ENCODE measurements at places on chromosomes 12 and 14.

DNA sequence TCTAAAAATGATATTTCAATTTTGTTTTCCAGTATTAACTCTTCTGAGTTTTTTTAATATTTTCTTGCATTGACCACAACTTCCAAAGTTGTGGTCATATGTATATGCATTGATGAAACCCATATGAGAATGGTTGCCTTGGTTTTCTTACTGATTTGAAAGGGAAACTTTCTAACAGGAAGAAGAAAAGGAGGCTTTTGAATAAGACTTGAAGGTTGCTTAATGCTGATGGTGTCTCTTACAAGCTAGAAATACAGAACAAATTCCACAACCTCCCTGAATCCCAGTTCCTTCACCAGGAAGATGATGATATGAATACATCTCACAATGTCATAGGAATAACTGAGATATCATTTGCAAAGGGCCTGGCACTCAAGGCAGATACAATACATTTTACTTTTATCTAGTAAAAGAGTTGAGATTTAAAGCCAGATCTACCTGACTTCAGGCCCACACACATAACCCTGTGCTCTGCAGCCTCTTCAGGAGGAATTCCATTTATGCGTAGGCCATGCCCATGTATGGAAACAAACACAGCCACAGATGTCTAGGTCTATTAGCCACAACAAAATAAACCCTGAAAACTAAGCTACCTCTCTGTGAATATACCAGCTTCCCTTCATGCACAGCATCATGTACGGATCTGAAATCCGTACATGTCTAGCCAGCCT is 165.4 kb upstream of the PLEKHG7 start:
- DNase-seq, result peak; percentile 56

DNA sequence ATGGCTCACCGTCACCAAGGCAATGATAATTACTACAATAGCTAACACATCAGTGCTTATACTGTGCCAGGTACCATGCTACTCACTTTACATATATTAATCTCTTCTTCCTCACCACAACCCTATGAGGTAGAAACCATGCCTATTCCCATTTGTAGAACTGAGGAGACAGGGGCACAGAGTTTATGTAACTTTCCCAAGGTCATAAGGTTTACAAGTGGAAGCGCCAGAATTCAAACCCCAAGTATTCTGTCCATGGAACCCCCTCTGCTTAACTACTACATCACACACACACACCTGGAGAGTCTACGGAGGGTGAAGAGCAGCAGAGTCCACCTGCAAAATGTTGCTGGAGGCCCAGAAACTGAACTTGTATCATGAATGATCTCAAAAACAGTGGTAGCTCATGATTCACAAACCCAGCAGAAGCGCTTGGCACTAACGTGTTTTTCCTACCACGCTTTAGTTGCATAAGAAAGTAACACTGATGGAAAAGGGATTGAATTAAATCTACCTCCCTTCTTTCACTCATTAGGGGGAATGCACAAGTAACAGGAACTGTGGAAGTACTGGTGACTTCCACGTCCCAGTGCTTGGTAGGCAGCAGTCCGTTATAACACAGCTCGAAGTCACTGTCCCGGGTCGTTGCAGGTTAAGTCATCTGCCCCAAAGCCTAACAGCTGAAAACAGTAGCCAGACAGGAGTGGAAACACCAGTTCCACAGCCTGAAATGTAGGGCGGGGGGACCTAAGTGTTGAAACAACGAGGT is 2.0 kb downstream of the ITPR2 start:
- DNase-seq, result no peak

GRCh38 chr14:47674148-47674542 is 1.3 kb downstream of the MDGA2 start:
- DNase-seq, result no peak

GRCh38 chr12:67239061-67239460 is 30.1 kb upstream of the CAND1 start:
- DNase-seq, result no peak

DNA sequence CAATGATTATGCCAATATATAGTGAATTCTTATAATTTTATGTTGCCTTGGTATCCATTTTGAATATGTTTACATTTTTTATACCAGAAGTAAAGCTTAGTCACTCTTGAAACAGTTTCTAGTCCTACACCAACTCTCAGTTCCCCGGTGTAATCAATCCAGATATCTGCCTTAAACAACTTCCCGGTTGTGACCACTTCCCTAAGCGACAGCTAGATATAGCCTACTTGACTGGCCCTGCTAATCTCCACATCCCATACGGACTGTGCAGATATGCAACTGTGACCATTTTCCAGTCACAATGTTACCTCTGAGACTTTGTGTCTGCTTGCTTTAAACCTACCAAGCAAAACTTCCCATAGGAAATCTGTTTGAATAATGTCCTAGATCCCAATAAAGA is 1551.5 kb upstream of the SEL1L start:
- DNase-seq, result no peak

GRCh38 chr12:104130760-104131159 is 7.2 kb downstream of the NFYB start:
- no peak for DNase-seq

- DNase-seq, result no peak
Observed at GRCh38 chr12:11707535-11707934, 58.1 kb downstream of the ETV6 start.

DNA sequence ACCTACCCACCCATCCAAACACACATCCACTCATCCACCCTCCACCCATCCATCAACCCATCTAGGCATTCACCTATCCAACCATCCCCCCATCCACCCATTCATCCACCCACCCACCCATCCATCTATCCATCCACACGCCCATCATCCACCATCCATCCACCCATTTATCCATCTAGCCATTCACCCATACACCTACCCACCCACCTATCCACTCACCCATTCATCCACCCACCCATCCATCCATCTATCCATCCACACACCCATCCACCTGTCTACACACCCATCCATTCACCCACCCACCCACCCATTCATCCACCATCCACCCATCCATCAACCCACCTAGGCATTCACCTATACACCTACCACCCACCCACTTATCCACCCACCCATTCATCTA is 72.6 kb upstream of the GALNT9 start:
- DNase-seq, result no peak

GRCh38 chr12:103102225-103102744 is 144.8 kb downstream of the ASCL1 start:
- DNase-seq, result no peak

GRCh38 chr12:85325442-85325841 is 45.4 kb downstream of the ALX1 start:
- no peak for DNase-seq

DNA sequence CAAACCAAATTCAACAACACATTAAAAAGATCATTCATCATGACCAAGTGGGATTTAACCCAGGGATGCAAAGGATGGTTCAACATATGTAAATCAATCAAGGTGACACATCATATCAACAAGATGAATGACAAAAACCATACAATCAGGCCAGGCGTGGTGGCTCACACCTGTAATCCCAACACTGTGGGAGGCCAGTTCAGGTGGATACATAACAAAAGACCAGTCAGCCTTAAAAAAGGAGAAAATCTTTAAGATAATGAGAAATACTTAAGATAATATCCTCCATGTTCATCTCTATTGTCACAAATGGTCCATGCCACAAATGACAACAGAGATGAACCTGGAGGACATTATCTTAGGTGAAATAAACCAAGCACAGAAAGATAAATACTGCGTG is 12.4 kb downstream of the L2HGDH start:
- no peak for DNase-seq

GRCh38 chr12:89345830-89346740 is 6.2 kb downstream of the DUSP6 start:
- DNase-seq, result peak; percentile 85

GRCh38 chr12:113744802-113745395 is 221.2 kb downstream of the RBM19 start:
- no peak for DNase-seq

DNA sequence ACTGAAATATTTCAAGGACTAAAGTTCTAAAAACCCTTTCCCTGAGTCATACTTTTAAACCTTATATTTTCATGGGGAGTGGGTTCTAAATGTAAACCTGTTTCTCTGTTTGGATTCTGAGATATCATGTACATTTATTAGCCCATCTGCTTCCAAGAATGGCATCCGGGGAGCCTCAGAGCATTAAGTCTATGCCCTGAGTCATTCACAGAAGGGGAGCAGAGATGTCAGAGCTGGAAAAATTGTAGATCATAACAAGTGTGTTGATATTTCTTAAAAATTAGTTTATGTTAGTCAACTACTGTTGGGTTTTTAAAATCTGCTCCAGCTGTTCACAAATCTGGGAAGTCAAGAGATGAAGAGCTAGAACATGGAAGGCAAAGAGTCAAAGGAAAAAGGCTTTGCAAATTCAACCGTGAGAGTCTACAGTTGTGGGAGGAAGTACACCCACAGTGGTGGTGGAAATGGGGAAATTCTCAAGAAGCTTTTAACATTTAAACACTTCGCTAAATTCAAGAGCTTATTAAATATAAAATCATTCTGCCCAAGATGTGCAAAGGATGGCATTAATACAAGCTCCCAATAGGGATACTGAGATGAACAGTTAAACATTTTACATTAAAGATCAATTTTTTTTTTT is 70.5 kb upstream of the FLRT2 start:
- DNase-seq, result no peak

DNA sequence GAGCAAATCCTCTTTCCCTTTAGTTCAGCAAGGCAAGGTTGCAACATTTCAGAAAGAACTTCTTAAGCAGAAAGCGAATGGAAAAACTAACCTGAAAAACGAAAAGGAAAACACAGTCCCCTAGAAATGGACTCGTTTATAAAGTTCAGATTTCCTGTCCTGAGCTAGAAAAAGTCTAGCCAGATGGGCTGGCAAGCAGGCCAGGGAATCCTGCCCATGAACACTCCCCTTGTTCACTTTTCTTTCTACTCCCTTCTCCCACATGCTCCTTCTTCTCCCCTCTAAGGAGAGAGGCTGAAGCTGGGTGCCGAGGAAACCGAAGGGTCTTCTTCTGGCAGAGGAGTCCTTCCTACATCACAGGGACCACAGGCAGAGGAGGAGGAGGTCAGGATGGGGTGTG is 27.1 kb downstream of the LTBP2 start:
- DNase-seq, result no peak

- peak; percentile 37 for DNase-seq
Observed at GRCh38 chr14:70192915-70193314, 4.2 kb upstream of the SLC8A3 start.

- no peak for DNase-seq
Observed at GRCh38 chr12:65663648-65664047, 160.6 kb upstream of the HMGA2 start.

- peak; percentile 2 for DNase-seq
Observed at GRCh38 chr14:55699131-55700057, 119.4 kb downstream of the KTN1 start.

DNA sequence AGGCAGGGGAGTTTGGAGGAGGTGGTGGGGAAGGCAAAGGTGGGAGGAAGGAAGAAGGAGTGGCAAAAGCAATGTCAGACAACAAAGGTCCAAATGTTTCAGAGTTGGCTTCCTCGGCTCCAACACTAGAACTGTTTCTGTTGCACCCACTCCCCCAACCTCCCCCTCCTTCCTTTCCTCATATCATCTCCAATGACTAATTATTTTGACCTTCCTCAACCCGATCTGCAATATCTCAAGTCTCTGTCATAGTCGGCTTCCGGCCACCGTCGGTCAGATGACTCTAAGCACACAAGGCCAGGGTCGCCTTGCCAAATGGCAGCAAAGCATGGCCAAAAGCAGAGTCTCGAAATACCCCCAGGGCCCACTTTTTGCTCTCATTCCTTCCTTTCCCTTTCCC is 637.0 kb upstream of the TBX3 start:
- no peak for DNase-seq

GRCh38 chr14:105303949-105304348 is 3.1 kb upstream of the BRF1 start:
- DNase-seq, result peak; percentile 49

DNA sequence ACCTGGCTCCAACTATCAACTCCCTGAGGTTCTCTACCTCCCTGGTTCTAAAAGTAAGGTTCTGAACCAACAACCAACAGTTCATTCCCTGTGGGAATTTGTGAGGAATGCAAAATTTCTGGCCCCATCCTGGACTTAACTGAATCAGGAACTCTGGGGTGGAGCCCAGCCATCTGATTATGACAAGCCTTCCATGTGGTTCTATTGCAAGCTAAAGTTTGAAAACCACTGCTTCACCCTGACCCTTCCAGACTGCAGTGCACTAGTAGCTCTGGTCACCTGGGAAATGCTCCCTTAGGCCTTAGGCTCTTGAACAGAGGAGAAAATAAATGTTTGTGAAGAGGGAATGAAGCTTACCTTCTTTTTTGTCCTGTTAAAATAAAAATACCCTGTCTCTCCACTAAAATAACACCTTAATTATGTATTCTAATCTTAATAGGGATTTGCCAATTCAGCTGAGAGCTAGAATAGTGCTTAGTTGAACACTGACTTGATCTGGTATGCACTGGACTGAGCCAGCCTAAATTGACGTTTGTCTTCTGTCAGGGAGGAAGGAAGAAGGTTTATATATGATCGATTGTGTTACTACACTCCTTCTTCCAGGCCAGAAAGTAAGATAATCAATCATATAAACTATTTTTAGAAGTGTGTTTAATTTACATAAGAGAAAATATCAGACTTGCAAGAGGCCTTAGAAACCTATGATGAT is 39.1 kb upstream of the DDHD1 start:
- DNase-seq, result no peak

DNA sequence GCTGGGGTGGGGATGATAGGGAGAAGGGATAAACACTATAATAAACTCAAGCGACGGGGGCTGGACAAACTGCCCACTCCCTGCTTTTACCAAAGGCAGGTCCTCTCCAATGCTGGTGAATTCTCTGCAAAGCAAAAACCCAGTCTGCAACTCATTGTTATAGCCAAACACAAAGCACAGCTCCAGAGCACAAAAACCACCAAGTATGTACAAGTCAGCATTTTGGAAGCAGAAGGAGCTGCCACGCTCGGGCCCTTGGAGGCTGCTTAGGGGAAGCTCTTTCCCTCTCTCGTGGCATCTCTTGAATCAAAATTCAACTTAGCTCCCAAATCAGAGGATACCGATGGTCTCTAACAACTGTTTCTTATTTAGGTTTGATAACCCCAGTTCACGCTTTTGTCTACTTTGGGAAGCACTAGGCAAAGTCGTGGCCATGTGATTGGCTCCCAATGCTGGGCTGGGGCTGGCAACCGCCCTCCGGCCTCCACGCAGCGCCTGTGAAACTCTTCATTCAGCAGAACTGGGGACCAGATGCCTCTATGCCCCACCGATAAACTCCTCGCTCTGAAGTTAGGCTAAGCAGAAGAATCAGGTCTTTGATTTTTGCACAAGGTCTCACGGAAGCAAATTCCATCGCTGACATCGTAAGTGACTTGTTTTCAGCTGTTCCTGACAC is 158.5 kb upstream of the FOXN3 start:
- no peak for DNase-seq

DNA sequence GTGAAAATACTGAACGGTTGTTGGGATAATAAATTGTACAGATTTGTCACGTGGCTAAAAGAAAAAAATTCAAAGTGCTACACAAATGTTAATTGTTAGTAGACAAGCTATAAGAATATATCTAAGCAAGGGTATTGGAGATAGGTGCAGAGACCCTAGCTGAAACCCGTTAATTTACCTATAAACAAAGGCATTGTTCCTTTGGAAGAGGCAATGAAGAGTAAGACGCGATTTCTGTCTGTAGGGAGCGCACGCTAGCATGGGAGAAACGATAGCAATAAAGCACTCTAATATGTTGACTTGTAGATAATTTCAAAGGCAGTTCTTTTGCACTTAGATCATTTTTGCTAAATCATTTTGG is 565 bp downstream of the CCDC77 start:
- DNase-seq, result peak; percentile 70

GRCh38 chr14:68941820-68942219 is 37.3 kb downstream of the ACTN1 start:
- DNase-seq, result peak; percentile 78

Data from SW480 (cell line).